ENCODE measurements at places on chromosomes 6 and 20.

GRCh38 chr20:57619051-57619831, 985 bp downstream of the ZBP1 start:
- no peak for DNase-seq

DNA sequence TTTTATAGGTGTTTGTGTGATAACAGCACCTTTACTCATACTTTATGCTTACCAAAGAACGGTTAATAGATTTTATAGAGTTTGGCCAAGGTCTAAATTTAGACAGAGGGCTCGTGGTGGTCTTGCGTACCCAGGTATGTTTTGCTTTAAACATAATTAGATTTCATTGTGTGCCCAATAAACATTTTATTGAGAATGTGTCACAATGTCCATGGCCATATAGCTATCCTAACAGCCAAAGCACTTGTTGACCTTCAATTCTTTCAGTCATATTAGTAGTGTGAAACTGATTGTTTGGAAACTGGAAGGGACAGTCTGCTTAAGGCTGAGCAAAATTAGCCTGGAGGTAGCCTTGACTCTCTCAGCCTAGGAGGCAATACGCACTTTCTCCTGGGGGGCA, 48.3 kb upstream of the HDGFL1 start:
- no peak for DNase-seq

DNA sequence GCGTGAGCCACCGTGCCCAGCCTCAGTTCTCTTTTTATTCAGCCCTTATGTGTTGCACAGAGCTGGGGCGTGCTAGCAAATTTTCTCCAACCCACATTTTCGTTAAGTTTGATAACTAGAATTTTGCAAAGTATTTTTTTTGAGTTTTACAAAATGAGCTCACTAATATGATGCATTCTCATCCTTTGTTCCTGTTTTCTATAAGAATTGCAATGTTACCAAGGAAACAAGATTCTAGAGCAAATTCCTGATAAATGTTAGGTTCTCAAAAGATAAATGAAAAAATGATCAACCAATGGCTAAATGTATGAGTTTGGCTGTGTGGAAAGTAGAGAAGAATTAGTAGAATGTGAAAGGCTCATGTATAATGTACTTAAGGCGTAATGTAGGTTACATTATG, 529.8 kb downstream of the MAFB start:
- no peak for DNase-seq

GRCh38 chr6:29632789-29633533, at the start of gene GABBR1:
Gene GABBR1, minus strand, starts transcription at chr6:29633183. Its CDS starts 798 bp downstream, at chr6:29632385.
- peak; percentile 65 for DNase-seq

DNA sequence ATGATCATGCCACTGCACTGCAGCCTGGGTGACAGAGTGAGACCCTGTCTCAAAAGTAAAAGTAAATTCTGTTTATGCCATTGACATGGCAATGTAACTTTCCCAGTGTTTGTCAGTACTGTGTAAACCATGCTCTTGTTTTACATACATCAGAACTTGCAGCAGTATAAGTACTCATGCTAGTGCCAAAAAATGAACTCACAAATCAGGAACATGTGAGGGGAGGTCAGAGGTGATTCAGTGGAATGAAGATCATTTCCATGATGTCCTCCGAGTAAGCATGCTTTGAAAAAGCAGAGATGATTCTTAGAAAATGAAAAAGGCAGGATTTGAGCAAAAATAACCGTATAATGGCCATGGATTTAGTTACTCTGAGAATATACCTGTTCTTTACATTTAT, 81.9 kb downstream of the ANKS1A start:
- DNase-seq, result no peak

GRCh38 chr20:3759316-3759823, 8.2 kb downstream of the ADISSP start:
- DNase-seq, result no peak

- DNase-seq, result no peak
Observed at GRCh38 chr6:151034825-151035781, 169.6 kb downstream of the MTHFD1L start.

DNA sequence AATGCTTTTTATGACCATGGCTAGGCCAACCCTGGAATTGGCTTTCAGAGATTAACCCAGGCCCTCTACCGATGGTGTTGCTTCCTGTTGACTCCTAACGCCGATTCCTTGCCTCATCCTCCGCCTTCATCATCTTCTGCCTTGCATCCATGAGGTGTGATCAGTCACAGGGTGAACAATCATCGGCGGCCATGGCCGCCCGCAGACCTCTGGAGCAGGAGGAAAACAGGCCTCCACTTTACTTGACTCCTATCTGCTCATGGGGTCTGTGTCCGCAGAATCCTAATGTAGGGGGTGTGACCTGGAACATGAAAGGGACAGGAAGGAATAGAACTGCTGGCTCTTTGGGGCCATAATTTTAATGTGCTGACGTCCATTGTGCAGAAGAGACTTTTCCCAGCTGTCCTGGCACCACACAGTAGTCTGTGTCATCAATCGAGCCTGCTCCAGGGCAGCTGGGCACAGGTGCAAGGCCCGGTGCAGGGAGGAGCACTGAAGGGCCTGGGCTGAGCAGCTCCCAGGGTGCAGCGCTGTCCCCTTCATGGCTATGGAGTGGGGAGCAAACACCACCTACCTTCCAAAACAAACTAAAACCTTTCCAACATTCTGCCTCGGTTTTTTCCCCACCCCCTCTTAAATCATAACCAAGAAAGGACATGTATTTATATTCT, 8.0 kb downstream of the SLC22A3 start:
- DNase-seq, result no peak

DNA sequence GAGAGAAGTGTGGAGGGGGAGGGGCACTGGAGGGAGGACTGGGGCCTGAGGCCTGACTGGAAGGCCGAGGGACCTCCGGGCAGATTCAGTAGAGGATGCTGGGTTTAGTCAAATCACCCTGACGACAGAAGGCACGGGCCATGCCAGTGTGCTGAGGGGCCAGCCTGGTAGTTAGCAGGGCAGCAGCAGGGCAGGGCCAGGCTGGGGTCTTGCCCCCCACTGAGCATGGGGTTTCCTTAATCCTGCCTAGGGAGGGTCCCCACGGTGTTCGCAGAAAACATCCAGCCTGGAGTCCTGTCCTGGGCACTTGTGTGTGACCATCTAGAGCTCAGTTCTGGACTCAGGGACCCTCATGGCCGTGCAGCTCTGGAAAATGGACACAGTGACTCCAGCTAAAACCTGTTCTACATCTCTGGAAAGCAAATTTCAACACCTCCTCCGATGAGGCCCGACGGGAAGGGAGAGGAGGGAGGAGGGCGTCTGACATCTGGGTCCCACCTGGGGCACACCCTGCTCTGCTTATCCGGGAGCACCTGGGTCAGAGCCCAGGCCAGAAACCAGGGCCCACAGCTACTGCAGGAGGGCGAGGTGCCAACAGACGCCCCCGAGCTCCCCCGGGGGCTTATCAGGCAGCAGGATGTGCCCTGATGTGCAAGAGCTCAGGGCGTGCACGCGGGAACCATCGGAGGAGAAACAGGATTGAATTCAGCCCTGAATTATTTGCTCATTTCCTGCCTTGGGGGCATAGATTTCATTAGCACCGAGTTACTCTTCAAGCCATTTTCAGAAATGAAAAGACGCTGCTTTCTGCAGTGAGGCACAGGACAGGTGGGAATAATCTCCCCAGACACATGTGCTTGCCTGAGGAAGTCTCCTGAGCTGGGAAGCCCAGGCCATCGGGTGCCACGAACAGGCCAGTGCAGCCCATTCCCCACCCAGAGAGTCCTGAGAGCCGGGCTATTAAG, 78.0 kb upstream of the MPC1 start:
- no peak for DNase-seq

DNA sequence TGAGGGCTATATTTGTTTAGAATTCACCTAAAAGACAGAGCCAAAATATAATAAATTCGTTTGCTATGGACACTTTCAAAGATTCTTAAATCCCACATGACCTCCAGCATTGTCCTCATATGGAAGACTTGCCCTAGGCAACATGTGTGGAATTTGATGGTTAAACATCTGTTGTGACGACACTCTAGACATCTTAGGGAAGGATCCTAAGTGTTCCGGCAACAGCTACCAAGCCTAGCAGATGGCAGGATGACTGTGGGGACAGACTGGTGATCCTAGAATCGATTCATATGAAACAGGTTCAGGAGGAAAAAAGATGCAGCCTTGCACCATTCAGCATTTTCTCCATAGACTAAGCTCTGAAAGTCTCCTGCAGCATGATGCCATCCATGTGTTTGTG, 77.6 kb upstream of the BACH2 start:
- DNase-seq, result no peak

GRCh38 chr6:8212720-8213434, 110.5 kb upstream of the EEF1E1 start:
- no peak for DNase-seq

DNA sequence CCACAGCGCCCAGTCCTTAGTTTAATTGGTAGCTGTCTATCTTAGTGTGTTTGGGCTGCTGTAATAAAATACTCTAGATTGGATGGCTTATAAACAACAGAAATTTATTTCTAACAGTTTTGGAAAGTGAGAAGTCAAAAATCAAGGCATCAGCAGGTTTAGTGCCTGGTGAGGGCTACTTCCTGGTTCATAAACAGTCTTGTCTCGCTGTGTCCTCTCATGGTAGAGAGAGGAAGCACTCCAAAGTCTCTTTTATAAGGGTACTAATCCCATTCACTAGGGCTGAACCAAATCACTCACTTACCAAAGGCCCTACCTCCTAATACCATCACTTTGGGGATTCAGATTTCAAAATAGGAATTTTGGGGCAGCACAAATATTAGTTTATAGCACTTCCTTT, 336.9 kb upstream of the RSPO3 start:
- DNase-seq, result no peak

DNA sequence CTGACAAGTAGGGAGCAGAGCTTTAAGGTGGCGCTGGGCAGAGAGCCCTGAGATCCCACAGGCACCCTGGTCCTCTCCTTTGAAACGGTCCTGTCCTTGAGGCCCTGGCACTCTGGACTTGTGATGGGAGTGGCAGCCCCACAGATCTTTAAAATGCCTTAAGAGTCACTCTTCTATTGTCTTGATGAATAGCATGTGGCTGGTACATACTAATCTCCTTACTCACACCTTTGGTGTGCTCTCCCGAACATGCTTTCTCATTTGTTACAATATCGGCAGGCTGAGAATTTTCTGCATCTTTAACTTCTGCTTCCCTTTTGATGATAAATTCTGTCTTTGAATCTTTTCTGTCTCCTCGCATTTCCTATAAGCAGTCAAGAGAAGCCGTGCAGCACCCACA, 333.8 kb downstream of the TFAP2A start:
- DNase-seq, result no peak

DNA sequence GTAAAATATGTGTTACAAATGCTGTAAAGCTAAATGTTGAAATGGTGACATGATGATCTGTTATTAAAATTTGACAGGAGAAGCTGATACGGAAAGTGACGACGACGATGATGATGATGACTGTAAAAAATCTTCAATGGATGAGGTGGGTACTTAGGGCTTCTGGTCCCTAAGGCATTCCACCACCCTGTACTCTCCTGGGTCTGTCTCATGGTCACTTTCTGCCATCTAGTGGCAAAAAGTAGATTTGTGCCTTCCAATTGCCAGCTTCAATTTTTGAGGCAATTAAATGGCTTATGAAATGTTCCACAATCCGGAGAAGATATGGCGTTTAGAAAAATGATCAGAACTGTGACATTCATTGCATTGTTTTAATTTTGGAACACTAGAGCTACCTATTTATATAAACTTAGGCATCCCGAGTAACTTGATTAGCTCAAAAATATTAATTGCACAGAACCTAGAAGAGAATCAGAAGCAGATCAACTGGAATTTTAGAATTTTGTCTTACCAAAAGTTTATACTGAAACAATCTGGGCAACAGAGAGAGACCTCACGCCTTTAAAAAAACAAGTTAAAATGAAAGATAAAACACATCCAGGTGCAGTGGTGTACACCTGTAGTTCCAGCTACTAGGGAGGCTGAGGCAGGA, 346.5 kb upstream of the PLCB4 start:
- DNase-seq, result peak; percentile 42

GRCh38 chr20:40251284-40251932, 437.6 kb downstream of the MAFB start:
- peak; percentile 34 for DNase-seq

- no peak for DNase-seq
Observed at GRCh38 chr6:166744223-166745134, 117.4 kb upstream of the RPS6KA2 start.

DNA sequence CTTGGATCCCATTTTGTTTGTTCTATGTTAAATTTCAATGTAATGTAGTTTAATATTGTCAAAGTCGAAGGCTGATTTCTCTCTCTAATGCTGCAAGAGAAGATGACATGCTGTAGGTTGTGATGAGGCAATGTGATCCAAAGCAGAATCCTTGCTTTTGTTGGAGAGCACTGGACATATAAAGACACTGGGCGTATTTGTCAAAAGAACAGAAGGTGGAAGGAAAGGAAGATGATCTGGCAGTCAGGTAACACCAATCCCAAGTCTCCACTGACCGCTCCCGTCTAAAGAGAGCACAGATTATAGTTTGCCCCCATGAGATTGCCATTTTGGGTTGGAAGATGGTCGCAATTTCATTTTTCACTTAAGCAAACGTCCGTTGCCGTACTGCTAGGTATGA, 935 bp upstream of the RFX6 start:
- no peak for DNase-seq

DNA sequence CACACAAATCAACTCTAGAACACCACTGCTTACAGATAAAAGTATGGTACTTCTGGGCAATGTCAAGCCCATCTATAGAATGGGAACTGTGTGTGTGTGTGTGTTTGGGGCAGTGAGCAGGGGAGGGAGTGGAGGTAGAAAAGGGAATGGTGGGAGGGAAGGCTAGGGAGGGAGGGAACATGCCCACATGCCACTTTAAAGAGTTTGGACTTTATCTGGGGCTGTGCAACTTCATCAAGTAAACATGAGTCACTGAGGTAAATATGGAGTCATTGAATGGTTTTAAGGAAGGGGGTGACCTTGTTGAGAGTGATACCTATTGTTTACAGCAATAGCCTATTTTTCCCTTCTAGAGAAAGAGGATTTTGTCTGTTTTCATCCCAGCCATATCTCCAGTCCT, 22.5 kb upstream of the RNGTT start:
- DNase-seq, result no peak

- no peak for DNase-seq
Observed at GRCh38 chr6:118869894-118870589, 23.9 kb upstream of the ASF1A start.

- peak; percentile 91 for DNase-seq
Observed at GRCh38 chr6:27753668-27754407, 158.4 kb downstream of the OR2B2 start.
